Cardiac muscle cell (in vitro differentiated cells and primary cell): ENCODE measurements at places on chromosomes 11 and 22. TPM values are rescaled to one million over a fixed set of nuclear protein-coding genes. Genes with fewer than 3 reads are reported as not detected.

DNA sequence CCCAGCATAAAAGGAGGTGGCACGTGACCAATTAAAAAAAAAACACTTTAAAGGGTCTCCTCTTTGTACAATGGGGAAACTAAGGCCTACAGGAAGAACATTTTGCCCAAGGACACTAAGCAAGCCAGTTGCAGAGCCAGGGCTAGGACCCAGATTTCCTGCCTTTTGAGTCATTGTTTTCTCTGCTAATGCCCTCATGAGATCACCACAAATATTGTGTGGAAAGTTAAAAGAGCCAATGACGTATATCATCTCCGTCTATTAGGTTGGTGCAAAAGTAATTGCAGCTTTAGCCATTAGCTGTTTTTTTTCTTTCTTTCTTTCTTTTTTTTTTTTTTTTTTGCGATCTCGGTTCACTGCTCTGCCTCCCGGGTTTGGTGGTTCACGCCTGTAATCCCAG, 24.1 kb upstream of the LRRC32 start:
- H3K4me1 ChIP-seq: no peaks in the 10 kb centered on the region
- DNase-seq: peak; percentile 53
- no peak overlapping the region for H3K4me3 ChIP-seq

GRCh38 chr11:10568486-10568941, at the start of gene LYVE1:
TSS of gene LYVE1 (minus strand) at chr11:10568665. CDS start at chr11:10568532, 133 bp downstream.
- DNase-seq: no peak
- H3K4me1 ChIP-seq: peaks cover 11% of the 10 kb centered on the region
- H3K4me3 ChIP-seq: no peak within 1 kb of the TSS
- H3K36me3 ChIP-seq: no peaks in the 10 kb centered on the region

- peaks cover 8% of the 10 kb centered on the region for H3K4me1 ChIP-seq
- H3K4me3 ChIP-seq: no peak overlapping the region
- no peaks in the 10 kb centered on the region for H3K36me3 ChIP-seq
- DNase-seq: no peak
- no peak overlapping the region for H3K27ac ChIP-seq
- H3K27me3 ChIP-seq: no peaks in the 10 kb centered on the region
Observed at GRCh38 chr11:19869946-19870589, 157.4 kb downstream of the NAV2 start.

DNA sequence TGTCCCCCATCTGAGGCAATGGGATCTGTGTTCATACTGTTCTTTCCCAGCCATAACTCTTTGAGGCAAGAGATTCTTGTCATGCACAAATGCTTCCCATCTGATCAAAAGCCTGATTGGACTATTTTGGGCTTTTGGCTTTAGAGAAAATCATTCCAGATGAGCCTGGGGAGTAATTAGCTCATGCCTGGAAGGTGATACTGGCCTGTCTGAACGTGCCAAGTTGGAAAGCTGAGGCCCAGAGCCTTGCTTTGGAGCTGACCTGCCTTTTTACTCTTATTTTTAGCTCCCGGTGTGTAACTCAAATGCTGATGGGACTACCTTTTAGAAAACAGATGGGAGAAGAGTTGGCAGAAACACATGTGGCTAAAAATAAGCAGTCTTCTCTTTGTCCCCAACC, 105.0 kb downstream of the DBX1 start:
- H3K36me3 ChIP-seq: peaks cover 95% of the 10 kb centered on the region
- no peak overlapping the region for H3K4me3 ChIP-seq
- no peak for DNase-seq

DNA sequence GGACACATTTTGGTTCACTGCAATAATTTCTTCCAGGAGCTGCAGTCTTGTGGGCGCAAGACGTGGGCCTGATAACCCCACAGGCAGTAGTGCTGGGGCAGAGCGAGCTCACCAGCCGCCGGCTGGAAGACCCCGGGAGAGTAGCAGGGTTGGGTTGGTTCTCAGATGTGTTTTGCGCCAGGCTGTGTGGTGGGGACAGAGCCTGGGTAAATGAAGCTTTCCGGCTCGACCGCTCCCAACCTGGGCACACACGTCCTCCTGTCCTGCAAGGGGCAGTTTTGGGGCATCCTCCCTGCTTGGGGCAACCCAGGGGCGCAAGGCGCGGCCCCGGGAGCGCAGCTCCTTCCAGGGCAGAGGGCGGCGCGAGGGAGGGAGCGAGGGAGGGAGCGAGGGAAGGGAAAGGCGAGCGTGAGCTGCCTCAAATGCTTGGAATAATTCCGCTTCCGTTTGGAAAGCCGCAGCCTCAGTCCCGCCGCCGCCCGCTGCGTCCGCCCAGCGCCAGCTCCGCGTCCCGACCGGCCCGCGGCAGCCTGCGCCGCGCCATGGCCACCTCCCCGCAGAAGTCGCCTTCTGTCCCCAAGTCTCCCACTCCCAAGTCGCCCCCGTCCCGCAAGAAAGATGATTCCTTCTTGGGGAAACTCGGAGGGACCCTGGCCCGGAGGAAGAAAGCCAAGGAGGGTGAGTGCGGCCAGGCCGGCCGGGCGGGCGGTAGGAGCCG, at the start of gene PARVA:
TSS of gene PARVA (plus strand) at position 466 of the 718 bp plus-strand sequence. CDS start at position 543, 77 bp downstream.
- H3K27me3 ChIP-seq: no peaks in the 10 kb centered on the region
- H3K4me1 ChIP-seq: peaks cover 12% of the 10 kb centered on the region
- peak within 1 kb of the TSS; percentile 83 for H3K4me3 ChIP-seq
- no peaks in the 10 kb centered on the region for H3K36me3 ChIP-seq

The CDKN1C gene
- total RNA-seq: 108 and 127 TPM in 2 replicates

DNA sequence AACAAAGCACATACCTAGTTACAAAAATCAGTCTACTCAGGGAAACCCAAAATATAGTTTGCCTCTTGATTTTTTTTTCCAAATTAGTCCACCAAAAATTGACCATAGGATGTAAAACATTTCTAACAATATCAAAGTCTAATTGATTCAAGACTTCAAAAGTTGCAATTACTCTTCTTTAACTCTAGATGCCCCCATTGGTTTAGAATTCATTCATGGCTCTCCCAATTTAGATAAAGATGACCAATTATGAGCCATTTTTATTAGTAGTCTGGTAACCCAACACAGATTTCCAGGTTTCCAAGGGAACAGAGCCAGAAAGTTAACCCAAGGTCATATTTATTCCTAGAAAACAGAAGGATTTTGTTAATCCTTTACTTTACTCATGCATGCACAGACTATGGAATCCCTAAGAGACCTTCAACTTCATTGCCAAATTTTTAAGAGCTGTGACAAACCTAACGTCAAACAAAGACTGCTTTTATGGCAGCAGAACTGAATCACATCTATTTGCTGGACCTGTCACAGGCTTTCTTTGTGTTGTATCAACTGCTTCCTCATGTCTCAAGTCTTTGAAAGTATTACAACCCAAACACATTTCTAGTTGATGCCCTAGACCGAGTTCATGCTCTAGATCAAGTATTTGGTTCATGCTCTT, 55.3 kb downstream of the C22orf42 start:
- H3K27me3 ChIP-seq: peaks cover 13% of the 10 kb centered on the region
- DNase-seq: peak; percentile 20
- no peak overlapping the region for H3K27ac ChIP-seq
- H3K4me1 ChIP-seq: no peaks in the 10 kb centered on the region

The CABP4 gene
- total RNA-seq: 0.32 TPM in 1 of 2 replicates, not detected in the other

GRCh38 chr22:41779929-41780505, 20.5 kb upstream of the CCDC134 start:
- H3K36me3 ChIP-seq: no peaks in the 10 kb centered on the region
- no peak overlapping the region for H3K4me3 ChIP-seq
- no peaks in the 10 kb centered on the region for H3K4me1 ChIP-seq

GRCh38 chr11:111926505-111927391, 8.0 kb downstream of the C11orf52 start:
- H3K27me3 ChIP-seq: no peaks in the 10 kb centered on the region
- H3K27ac ChIP-seq: peak overlapping the region; percentile 90
- H3K4me3 ChIP-seq: peak overlapping the region; percentile 21
- peak; percentile 97 for DNase-seq
- peaks cover 25% of the 10 kb centered on the region for H3K4me1 ChIP-seq

The SUSD2 gene
- total RNA-seq: 2.2 and 2.6 TPM in 2 replicates

GRCh38 chr11:9158898-9159391, 67.5 kb upstream of the SCUBE2 start:
- H3K27me3 ChIP-seq: no peaks in the 10 kb centered on the region
- peaks cover 46% of the 10 kb centered on the region for H3K36me3 ChIP-seq
- no peaks in the 10 kb centered on the region for H3K4me1 ChIP-seq
- peak; percentile 85 for DNase-seq
- no peak overlapping the region for H3K4me3 ChIP-seq

DNA sequence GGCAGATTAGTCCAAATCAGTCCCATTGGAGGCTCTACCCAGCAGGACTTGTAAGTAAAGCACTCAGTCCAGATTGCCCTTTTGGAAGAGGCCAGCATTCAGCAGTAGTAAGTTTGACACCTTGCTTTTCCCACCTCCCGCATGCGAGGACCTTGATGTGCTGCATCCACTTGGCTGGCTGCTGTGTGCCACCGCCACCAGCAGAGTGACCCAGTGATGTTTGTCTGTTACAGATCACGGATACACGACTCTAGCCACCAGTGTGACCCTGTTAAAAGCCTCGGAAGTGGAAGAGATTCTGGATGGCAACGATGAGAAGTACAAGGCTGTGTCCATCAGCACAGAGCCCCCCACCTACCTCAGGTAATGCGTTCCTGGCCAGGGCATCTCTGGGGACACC, 6.6 kb downstream of the SMARCB1 start:
- peaks cover 34% of the 10 kb centered on the region for H3K36me3 ChIP-seq
- no peaks in the 10 kb centered on the region for H3K27me3 ChIP-seq
- no peak overlapping the region for H3K27ac ChIP-seq
- no peak for DNase-seq
- no peak overlapping the region for H3K4me3 ChIP-seq

The SHISAL1 gene
- total RNA-seq: 2.5 and 2.8 TPM in 2 replicates

DNA sequence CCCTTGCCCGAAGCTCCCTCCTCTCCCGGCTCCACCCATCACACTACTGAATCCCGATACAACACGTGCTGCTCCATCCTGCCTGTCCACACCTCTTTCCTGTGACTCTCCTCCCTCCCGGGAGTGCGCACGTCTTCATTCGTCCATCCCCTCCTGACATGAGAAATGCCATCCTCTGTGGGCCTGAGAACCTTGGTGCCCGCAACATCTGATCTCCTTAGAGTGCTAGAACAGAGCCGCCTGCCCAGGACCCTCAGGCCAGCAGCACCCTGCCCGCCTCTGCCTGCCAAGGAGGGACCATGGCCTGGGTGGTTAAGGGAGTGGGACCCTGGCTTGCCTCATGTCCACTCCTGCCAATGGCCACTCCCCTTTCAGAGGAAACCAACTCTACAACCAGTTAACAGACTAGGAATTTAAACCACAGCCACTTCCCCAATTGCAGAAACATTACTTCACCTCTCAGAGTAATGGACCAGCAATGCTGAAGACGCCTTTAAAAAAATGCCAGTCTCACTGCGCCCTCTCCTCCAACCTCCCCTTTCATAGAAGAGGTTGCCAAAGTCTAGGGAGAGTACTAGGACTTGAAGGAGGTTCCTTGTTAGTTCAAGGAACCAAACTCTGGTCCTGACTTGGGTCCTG, 466.3 kb downstream of the OPCML start:
- DNase-seq: no peak
- no peaks in the 10 kb centered on the region for H3K4me1 ChIP-seq

DNA sequence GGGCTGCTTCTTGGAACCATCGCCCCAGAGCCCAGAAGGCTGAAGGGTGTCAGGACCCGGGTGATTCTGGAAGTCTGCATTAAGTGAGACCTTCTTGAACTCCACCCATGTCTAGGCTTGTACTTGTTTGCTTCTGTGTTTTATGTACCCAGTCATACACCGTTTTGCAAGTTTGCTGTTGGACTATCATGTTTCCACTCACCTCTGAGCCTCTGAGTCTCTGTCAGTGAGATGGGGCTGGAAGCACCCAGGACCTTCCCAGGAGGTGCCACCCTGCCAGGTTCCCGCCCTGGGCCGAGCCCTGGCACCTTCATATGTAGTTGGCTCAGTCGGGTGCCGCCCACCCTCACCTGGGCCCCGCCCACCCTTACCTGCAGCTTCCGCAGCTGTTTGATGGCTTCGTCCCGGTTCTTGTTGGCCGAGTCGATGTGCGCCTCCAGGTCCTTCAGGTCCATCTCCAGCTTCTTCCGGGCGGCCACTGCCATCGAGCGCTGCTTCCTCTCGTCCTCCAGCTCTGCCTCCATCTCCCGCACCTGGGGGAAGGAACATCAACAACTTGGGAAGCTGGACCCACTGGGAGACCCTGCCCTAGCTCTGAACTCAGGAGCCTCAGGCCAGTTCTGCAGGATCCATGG, 35.1 kb downstream of the APOL1 start:
- H3K27ac ChIP-seq: no peak overlapping the region

The CECR2 gene
- total RNA-seq: 17.3 and 32.3 TPM in 2 replicates

The MDK gene
- 2,973 and 4,339 TPM in 2 replicates for total RNA-seq

- H3K36me3 ChIP-seq: no peaks in the 10 kb centered on the region
- no peak for DNase-seq
- no peak overlapping the region for H3K4me3 ChIP-seq
- H3K27ac ChIP-seq: no peak overlapping the region
Observed at GRCh38 chr11:102436561-102436960, 16.0 kb downstream of the TMEM123 start.

- H3K27ac ChIP-seq: no peak overlapping the region
- peak; percentile 45 for DNase-seq
- H3K4me1 ChIP-seq: no peaks in the 10 kb centered on the region
Observed at GRCh38 chr22:19495562-19496323, 16.0 kb downstream of the CDC45 start.

DNA sequence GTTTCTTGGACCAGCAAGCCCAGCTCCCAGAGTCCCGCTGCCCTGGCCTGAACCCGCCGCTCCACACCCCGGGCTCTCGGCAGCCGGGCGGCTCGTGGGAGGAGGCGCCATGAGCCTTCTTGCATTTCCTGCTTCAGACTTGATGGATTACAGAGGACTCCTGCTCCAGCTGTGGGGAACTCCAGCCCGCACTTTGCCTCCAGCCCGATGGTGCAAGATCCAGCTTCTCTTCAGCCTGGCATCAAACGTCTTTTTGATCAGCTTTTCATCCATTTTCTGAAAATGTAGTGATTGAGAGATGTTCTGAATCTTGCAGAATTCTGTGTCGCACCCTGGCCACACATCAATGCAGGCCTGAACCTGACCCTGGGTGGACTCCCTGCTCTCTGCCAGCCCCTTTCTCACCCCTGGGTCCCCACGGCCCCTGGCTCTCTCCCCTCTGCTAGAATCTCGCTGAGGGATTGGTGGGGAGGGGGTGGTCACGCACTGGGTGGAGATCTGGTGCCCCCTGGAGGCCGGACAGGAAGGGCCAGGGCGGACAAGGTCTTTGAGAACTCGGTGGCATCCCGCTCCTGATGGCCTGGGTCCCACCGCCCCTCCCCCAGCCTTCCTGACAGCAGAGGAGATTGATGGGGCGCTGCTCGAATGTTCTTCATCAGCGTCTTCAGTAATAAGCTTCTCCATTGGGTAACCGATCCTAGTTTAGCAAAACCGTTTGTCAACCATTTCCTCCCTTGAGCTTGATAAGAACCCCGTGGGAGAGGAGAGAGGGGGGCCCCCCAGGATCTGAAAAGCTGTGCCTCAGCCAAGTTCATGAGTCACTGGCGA, 12.1 kb upstream of the NFAM1 start:
- peak; percentile 91 for DNase-seq
- no peaks in the 10 kb centered on the region for H3K27me3 ChIP-seq
- peak overlapping the region; percentile 47 for H3K27ac ChIP-seq
- H3K4me3 ChIP-seq: peak overlapping the region; percentile 5
- H3K36me3 ChIP-seq: no peaks in the 10 kb centered on the region

The HBB gene
- not detected in 2 replicates for total RNA-seq
